Non-pigmented ciliary epithelial cell (primary cell): ENCODE measurements at places on chromosomes 4 and X.
A peak's percentile ranks its signal among the peaks of the same experiment; 100 is the strongest.

- DNase-seq: no peak
These were observed 2135.9 kb downstream of the ARAP2 start for GRCh38 chr4:34108391-34108790.

DNA sequence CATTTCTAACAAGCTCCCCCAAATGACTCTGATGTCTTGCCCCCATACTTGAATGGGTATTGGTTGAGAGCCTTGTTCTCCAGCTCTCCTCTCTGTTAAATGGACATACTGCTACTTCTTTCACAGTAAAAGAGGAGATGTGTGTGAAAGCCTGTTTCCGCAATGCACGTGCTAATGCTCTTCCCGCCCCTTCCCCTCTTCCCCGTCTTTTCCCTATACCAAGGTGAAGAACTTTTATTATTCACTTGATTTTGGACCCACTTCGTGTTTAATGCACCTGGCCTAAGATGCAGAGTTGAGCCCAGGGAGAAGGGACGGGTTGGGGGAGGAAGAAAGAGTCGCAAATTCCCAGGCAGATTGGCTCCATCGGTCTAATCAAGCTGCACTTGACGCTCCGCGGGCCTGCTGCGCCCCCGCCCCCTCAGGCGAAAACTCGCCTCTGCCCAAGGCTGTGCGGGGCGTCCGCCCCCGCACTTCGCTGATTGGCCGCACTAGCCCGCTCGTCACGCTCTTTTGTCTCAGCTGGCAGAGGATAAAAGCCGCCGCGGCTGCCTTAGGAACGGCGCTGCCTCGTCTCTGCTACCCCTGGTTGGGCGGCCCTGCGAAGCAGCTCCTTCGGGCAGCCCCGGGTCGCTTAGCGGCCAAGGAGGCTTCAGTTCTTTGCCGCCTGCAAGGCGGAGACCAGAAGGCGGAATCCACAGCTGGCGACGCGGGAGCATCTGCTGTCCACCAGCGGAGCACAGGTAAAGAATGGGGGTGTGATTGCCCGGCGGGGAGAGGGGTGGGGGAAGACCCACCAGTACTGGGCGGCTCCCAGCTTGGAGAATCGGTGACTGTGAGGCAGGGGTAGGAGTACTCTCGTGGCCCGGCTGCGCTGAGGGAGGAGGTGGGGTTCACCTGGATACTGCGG, at the start of gene ZCCHC12:
Gene ZCCHC12 (plus strand): TSS at position 562 of the 910 bp plus-strand sequence. CDS start 1,421 bp downstream, outside the sequence.
- no peak for DNase-seq

DNA sequence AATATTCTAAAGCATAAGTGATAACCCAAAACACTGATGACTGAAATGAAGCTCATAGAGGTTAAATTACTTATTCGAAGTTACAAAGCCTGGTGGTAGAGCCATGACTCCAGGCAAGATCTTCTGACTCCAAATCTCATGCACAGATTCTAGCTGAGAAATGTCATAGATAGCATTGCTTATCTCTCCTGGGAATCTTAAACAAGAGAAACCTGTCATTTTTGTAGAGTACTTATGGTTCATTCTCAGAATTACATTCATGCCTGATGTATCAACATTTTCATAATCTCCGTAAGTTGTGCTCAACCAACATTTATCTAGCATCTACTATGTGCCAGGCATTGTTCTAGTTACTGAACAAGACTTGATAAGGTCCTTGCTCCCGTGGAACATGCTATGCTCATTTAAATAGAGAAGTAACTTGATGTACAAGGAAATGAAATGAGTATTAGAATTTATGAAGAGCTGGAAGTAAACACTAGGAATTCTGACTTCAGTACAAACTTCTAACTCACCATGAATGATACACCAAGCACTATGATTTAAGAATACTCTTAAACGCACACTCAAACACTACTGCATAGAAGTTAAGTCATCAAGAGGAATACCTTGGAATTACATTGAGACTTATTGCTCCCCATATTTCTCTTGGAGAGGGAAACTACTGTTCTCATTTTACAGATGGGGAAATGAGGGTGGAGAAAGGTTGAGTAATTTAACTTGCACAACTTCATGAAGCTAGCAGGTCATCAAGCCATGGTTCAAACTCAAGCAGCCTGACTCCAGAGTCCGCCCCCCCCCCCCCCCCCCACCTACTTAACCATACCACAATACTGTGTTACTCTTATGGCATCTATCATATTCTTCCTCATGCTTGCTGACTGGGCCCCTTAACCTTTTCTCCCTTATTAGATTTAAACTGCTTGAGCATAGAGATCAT, 45.4 kb downstream of the MBNL3 start:
- no peak for DNase-seq

GRCh38 chr4:8846046-8846720, 25.5 kb downstream of the HMX1 start:
- no peak for DNase-seq

DNA sequence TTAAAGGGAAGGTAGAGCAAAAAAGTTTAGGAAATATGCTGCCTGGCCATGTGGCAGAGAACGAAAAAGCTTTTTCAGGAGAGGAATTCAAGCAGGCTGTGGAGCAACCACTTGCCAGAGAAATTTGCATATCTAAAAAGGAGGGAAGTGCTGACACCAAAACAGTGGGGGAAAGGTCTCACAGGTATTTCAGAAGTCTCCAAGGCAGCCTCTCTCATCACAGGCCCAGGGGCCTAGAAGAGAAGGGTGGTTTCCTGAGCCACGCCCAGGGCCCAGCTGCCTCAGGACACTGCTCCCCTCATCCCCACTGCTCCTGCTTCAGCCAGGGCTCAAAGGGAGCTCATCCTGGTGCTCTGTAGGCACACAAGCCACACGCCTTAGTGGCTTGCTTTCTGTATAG, 29.9 kb upstream of the STS start:
- no peak for DNase-seq

DNA sequence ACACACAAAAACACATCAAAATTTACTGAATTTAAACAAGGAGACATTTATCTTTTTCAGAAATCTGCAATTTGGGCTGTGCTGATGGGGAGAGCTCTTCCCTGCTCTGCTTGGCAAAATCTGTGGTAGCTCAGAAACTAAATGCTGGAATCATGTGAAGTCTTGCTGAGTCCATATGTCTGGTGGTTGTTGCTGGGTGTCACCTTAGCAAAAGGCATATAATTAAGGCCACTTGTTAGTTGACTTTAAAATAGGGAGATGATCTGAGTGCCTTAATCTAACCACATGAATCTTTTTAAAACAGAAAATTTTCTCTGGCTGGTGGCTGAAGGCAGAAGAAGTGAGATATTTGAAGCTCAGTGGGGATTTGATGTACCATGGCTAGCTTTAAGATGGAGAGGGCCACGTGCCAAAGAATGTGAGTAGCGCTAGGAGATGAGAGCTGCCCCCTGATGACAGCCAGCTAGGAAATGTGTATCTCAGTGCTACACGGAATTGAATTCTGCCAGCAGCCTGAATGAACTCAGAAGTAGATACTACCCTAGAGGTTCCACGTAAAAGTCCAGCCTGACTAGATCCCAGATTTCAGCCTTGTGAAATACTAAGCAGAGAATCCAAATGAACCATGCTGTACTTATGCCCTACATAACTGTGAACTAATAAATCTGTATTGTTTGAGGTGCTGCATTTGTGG, 7.6 kb upstream of the GUF1 start:
- no peak for DNase-seq

GRCh38 chrX:6885396-6885795, 262.1 kb upstream of the STS start:
- DNase-seq: no peak

DNA sequence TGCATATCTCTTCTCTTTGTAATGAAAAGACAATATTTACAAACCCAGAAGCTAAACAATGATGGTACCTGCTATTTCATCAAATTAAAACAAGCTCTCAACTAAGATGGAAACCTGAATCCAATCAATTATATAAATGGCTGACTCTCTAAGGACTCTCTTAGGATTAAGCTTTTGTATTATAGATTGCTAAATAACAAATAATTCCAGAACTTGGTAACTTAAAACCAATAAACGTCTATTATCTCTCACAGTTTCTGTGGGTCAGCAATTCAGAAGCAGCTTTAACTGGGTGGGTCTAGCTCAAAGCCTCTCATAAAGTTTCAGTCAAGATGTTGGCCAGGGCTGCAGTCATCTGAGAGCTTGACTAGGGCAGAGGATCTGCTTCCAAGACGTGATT, 12.4 kb downstream of the PHKA2 start:
- DNase-seq: no peak

DNA sequence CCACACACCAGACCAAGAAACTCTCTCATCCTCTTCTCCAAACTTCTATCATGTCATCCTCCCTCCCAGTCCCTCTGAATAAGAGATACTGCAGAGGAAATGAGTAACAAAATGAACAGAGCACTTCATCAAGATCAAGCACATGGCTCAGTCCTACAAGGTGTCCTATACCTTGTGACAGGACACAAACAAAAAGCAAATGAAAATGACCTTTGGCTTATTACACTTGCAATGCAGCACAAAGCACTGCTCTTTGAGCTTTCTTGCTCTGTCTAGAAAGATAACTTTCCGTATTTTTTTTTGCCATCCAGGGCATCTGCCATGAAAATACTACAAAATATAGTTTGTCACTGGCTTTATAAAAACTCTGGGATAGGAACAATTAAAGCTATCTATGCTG, 402.7 kb downstream of the HNRNPD start:
- no peak for DNase-seq

DNA sequence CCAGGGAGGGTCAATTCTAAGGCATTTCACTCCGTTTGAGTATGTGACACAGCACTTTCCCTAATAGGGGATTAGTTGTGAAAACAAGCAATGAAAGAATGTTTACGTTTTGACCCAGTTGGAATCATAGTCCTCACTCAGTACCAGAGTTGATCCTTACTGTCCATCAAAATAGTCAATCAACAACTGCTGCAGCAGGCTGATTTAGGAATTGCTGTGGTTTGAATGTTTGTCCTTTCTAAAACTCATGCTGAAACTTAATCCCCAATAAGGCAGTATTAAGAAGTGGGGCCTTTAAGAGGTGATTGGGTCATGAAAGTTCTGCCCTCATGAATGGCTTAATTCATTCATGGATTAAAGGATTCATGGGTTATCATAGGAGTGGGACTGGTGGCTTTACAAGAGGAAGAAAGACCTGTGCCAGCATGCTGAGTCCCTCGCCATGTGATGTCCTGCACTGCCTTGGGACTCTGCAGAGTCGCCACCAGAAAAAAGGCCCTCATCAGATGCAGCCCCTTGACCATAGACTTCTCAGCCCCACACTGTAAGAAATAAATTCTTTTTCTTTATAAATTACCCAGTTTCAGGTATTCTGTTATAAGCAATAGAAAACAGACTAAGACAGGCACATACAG, 3.1 kb upstream of the FBXL5 start:
- DNase-seq: no peak

GRCh38 chr4:124943938-124944337, 231.4 kb upstream of the ANKRD50 start:
- no peak for DNase-seq

GRCh38 chrX:154426916-154427770, 1.3 kb upstream of the ATP6AP1 start:
- DNase-seq: no peak

GRCh38 chrX:42106556-42106955, 183.2 kb upstream of the CASK start:
- no peak for DNase-seq

GRCh38 chr4:173257732-173258717, 76.1 kb downstream of the HMGB2 start:
- no peak for DNase-seq

DNA sequence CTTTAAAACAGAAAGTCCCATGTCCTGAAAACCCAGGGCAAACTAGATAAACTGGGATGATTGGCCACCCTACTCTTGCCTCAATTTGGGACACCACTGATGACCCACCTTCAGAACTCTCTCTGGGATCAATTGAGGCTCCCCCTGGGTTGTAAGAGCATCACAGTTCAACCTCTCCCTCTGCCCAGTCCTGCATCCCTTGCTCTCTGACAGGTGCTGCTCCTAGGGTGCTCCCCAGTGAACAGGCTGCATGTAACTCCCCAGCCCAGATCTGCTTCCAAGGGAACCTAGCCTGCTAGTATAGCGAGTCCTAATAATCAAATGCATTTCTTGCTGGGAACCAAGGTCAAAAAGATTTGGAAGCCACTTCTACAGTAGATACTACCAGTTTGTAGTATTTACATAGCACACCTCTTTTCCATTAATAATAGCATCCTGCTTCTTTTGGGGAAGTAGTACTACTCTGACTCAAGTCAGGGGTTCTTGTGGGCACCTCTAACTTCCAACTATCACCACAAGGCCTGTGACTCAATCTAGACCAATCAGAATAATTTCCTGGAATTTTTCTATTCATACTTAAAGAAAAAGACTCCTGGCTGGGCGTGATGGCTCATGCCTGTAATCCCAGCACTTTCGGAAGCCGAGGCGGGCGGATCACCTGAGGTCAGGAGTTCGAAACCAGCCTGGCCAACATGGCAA, 42.1 kb upstream of the SPINK2 start:
- DNase-seq: no peak

DNA sequence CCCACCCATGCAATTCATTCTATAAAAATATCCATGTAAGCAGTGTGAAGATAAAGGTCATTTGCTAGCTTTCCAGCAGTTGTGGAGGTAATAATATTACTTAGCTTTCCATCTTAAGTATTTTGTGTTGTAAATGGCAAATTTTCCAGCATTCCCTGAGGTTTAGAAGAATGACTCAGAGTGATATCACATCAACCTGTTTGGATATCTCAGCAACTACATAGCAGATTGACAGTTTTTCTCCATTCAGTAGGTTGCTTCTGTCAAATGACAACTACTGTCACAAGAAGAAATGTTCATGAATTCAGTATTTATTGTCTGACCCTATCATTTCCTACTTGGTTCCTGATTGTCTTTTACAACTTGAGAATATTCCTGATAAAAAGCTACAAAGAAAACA, 434.9 kb upstream of the GALNTL6 start:
- DNase-seq: peak; percentile 9

DNA sequence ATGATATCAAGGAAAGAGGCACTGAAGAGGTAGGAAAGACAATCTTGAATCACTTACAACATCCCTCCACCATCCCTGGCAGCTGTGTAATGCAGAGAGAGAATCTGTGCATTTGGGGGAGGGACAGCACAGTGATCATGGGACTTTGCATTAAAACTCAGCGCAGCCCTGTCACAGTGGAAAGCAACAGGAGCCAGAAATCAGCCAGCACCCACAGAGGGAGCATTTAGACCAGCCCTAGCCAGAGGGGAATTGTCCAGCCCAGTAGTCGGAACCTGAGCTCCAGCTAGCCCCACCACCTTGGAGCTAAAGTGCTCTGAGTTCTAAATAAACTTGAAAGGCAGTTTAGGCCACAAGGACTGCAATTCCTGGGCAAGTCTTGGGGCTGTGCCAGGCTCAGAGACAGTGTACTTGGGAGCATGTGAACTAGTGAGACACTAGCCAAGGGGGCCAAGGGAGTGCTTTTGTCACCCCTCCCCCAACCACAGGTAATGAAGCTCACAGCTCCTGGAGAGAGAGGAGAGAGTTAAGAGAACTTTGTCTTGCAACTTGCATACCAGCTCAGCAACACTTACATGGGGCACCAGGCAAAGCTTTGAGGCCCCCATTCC, 83.9 kb upstream of the FAM241A start:
- no peak for DNase-seq
